ENCODE measurements at places on chromosomes 13 and 19. TPM values are rescaled to one million over a fixed set of nuclear protein-coding genes. Genes with fewer than 3 reads are reported as not detected.

NBEA gene
- total RNA-seq, result 0.35 TPM

ZNF581 gene
- 30.8 TPM for total RNA-seq

ZNF45 gene
- total RNA-seq, result 2.7 TPM

CYP4F11 gene
- not detected for total RNA-seq
